Muscle of leg (tissue), 16 donors: ENCODE measurements at places on chromosomes 12 and 14. TPM values are rescaled to one million over a fixed set of nuclear protein-coding genes. Genes with fewer than 3 reads are reported as not detected.

Gene DACT1
- total RNA-seq, result 26.6 TPM

GRCh38 chr14:93712079-93712837, 76.0 kb downstream of the PRIMA1 start:
- H3K27me3 ChIP-seq, result peaks cover 2% of the 10 kb centered on the region
- H3K27ac ChIP-seq, result no peak overlapping the region
- peaks cover 11% of the 10 kb centered on the region for H3K4me1 ChIP-seq
- H3K36me3 ChIP-seq, result no peaks in the 10 kb centered on the region
- no peak overlapping the region for H3K4me3 ChIP-seq
- no peak for DNase-seq

DNA sequence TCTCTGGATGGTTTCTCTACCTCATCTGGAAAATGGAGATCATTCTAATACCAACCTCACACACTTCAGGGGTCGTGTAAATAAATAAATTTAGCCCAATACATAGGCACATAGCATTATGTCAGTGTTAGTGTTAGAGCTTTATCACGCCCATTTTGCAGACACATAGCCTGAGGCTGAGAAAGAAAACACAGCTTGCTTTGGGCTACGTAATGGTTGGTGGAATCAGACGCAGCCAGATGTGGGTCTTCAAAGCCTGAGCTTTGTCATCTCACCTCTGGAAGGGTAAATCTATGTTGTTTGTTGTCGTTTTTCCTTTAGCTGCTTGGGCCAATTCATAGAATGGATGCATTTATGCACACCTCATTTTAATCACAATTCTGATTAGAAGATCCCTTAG, 191.6 kb downstream of the RBM19 start:
- no peak for DNase-seq
- H3K4me3 ChIP-seq, result no peak overlapping the region
- H3K36me3 ChIP-seq, result no peaks in the 10 kb centered on the region
- H3K4me1 ChIP-seq, result no peaks in the 10 kb centered on the region
- H3K27ac ChIP-seq, result no peak overlapping the region

DNA sequence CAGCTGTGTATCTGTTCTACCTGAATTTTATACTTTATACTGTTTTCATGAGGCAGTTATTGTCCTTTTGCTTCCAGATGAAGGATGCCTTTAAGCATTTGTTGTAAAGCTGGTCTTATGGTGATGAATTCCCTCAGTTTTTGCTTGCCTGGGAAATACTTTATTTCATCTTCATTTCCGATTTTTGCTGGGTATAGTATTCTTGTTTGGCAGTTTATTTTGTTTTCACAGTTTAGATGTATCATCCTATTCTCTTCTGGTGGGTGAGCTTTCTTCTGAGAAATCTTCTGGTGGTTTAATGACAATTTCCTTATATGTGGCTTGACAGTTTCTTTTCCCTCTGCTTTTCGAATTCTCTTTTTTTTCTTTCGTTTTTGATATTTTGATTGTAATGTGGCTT, 188.1 kb downstream of the NUBPL start:
- H3K36me3 ChIP-seq, result no peaks in the 10 kb centered on the region
- H3K27me3 ChIP-seq, result no peaks in the 10 kb centered on the region
- no peaks in the 10 kb centered on the region for H3K4me1 ChIP-seq
- no peak for DNase-seq

GRCh38 chr12:34302131-34302885, 280.0 kb downstream of the ALG10 start:
- no peaks in the 10 kb centered on the region for H3K27me3 ChIP-seq
- no peak for DNase-seq
- H3K27ac ChIP-seq, result no peak overlapping the region
- H3K4me3 ChIP-seq, result no peak overlapping the region
- no peaks in the 10 kb centered on the region for H3K4me1 ChIP-seq

GRCh38 chr14:91901449-91902226, 34.3 kb upstream of the TC2N start:
- DNase-seq, result peak; percentile 81
- H3K27me3 ChIP-seq, result no peaks in the 10 kb centered on the region
- peaks cover 49% of the 10 kb centered on the region for H3K4me1 ChIP-seq
- H3K36me3 ChIP-seq, result no peaks in the 10 kb centered on the region
